Amniotic epithelial cell (primary cell): ENCODE measurements at places on chromosomes 5 and 9.

DNA sequence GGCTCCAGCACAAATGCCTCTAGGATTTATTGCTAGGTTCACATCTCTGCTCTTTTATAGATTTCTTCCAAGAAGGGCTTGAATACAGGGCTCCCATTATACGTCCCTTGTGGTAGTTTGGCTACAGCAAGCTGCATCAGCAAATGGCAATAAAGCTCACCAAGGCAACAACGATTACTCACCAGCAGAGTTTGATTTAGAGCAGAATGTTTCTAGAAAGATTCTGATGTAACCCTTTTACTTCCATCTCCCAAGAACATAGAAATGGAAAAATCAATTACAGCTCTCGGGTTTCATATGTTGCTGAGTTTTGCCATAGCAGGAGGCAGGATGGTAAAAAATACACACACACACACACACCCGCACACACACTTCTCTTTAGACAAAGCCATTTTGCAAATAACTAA, 124.2 kb upstream of the TNPO1 start:
- DNase-seq = peak; percentile 77

GRCh38 chr9:107280543-107280942, 2.5 kb upstream of the RAD23B start:
- DNase-seq = peak; percentile 66

DNA sequence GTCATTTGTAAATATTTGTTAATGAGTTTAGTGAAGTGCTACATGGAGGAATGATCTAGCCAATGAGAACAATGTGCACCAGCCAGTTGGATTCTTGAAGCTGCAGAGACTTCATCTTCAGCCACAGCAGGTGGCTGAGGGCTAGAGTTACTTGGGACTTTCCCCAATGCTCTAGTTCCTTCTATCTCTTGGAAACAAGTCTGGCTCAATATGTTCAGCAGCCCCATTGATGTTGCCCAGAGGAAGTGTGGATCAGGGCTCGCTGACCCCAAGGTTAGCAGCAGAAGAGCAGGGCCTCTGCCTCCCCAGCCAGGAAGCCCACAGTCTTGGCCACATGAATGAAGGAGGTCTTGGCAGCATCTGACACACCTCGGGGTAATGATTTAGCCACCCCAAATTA, 117.5 kb downstream of the SLC1A3 start:
- DNase-seq = no peak

DNA sequence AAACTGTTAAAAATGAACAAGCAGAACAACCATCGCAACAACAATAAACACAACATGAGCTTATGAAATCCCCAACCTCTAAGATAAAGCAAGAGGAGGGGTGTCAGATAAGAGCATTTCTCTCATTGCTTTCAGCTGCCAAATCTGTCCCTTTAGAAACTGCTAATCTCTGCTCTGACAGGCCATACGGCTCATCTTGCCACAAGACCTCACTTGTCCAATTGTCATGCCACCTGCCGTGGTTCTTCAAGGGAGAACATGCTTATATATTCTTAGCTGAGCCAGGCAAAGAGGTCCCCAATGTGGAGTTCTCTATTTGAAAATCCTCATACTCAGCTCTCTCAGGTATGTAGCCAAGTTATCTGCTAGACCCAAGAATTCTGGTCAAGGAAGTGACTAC, 405.0 kb upstream of the TNC start:
- DNase-seq = no peak

DNA sequence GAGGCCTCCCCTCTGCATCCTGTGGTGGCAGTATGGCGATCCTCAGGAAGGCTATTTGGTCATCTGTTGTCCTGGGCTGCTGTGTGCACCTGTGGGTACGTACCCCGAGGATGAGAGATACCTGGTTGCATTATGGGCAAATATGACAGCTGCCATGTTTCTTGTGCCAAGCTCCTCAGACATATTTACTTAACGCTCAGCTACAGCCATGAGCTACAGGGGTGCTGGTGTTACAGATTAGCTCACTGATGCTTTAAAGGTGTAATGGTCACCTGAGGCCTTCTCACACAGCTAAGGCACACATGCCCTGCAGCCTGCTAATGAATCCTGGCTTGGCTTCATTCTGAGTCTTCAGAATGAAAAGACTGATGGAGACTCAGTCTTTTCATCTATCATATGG, 12.0 kb downstream of the NDST1 start:
- DNase-seq = no peak

GRCh38 chr9:124758691-124759090, 12.4 kb downstream of the NR6A1 start:
- no peak for DNase-seq

DNA sequence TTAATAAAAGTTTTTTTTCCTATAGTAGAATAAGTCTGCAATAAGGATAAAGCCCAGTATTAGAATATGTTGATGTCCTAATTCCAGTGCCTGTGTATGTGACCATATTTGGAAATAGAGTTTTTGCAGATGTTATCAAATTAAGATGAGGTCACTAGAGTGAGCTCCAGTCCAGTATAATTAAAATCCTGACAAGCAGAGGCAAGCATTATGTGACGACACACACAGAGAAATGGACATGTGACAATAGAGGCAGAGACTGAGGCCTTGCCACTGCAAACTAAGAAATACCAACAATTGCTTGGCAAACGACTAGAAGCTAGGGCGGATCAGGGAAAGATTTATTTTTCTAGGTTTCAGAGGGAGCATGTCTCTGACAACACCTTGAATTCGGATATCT, 216.4 kb upstream of the CYLC2 start:
- no peak for DNase-seq

DNA sequence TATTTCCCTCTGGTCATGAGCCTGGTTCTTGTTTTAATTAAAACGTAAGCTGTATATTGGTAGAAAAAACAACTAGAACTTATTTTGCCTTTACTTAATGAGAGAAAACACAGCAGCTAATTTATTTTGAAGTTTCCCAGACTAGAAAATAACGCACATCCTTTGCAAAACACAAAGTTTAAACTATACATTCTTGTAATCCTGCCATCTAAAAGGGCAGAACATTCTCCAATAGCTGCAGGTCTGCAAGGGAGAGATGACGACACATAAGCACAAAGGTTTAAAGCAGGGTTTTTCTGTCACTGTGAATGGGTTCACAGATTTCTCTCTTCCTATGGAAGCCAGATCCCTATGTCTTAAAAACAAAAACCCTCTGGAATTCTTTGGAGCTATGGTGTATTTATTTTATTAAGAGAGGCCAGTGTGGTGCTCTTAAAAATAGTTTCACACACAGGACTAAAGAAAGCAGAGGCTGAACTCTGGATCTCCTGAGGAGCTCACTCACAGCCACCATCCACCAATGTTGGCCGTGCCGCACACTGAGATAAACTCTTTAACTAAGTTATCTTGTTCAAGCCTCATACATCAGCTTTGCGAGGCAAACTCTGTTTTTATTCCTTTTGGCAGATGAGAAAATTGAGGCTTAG, 82.4 kb downstream of the SNCAIP start:
- DNase-seq = no peak

GRCh38 chr5:112492291-112492690, 73.2 kb upstream of the EPB41L4A start:
- DNase-seq = peak; percentile 38

DNA sequence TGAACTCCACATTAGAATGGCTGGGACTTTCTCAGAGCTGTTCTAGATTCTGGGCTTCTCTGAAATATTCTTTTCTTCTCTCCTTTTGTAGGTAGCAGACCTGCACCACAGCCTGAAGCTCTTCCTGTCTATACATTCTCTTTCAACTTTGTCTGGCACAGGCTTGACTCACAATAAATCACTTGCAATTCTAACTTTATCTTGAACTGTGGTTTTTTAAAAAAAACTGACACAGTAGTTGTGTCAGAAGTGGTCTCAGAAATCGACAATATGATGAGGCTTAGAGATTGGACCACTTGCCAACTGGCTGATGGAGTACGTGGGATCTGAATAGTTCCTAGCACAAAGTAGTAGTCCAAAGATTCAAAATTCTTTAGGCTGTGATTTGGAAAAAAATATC, 24.1 kb upstream of the CDH9 start:
- peak; percentile 47 for DNase-seq

GRCh38 chr5:11177999-11178711, 417.1 kb upstream of the DAP start:
- DNase-seq = no peak

GRCh38 chr5:87400305-87400899, 12.3 kb downstream of the CCNH start:
- DNase-seq = peak; percentile 46
